ENCODE measurements at places on chromosomes 1 and 21.

GRCh38 chr1:28246427-28246832 is 10.5 kb downstream of the ATP5IF1 start:
- DNase-seq, result no peak

GRCh38 chr1:35554266-35555211 is 2.7 kb downstream of the KIAA0319L start:
- no peak for DNase-seq

- peak; percentile 78 for DNase-seq
Measured at GRCh38 chr1:155174324-155175280, 953 bp downstream of the TRIM46 start.

DNA sequence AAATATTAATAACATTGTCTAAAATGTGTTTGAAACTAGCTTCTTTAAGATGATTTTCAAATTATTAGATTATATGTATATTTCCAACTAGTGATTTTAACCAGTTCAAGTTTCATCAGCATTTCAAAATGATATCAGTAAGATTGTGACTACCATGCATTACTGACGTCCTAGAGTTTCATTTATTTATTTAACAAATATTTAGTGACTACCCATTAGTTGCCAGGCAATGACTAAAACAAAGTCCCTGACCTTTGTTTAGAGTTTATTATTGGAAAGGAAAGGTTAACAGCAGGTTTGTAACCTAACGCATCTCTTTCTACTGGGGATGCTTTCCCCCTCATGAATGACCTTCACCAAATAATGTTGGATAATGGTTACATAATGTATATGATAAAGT is 7.6 kb upstream of the C4BPB start:
- DNase-seq, result no peak

GRCh38 chr21:31416465-31416864 is 72.4 kb upstream of the TIAM1 start:
- DNase-seq, result no peak

DNA sequence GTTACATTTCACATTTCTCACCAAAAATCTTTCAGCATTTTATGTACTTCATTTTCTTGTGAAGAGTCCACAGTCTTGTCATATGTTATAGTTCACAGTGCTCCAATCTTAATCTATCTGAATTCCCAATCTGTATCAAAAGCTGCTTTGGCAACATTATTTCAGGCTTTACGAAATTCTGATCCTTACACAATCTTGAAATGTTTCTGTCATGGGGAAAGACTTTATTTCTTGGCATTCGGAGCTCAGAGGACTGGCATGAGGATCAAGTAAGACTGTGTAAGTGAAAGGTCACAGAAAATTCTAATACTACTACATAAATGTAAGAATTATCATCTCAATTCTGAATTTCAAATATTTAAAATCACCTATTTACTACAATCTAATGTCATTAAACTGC is 2.0 kb downstream of the USP33 start:
- no peak for DNase-seq

GRCh38 chr1:18256282-18257235 is 149.0 kb downstream of the IGSF21 start:
- DNase-seq, result no peak

GRCh38 chr1:87108814-87109411 is 194.5 kb downstream of the HS2ST1 start:
- DNase-seq, result no peak

DNA sequence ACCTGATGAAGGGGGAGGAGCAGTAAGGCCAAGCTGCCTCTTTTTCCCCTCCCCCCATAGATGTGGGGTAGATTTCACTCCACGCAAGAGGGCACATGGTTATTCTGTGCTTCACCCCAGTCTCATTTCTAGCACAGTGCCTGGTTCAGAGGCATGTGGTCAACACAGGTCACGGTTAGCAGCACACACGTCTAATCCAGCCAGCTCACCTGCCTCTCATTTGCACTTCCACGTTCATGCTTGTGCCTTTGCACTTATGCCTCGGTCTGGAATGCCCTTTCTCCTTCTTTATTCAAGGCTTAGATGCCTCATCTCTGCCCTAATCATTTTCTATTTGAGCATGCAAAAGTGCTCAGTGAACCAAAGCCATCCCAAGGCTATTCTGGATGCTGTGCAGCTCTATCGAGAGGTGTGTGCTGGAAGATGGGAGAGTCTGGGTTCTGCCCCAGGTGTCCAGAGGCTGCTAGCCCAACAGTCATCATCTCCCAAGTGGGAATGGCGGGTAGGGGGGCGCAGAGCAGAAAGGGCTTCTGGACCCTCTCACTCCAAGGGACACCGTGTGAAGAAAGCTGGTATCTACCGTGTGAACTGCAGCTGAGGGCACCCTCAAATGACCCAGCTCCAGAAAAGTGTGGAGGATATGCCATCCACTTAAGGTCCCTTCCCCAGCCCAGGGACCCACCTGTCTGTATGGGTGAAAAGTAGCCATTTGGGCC is 2.1 kb upstream of the A3GALT2 start:
- DNase-seq, result no peak

DNA sequence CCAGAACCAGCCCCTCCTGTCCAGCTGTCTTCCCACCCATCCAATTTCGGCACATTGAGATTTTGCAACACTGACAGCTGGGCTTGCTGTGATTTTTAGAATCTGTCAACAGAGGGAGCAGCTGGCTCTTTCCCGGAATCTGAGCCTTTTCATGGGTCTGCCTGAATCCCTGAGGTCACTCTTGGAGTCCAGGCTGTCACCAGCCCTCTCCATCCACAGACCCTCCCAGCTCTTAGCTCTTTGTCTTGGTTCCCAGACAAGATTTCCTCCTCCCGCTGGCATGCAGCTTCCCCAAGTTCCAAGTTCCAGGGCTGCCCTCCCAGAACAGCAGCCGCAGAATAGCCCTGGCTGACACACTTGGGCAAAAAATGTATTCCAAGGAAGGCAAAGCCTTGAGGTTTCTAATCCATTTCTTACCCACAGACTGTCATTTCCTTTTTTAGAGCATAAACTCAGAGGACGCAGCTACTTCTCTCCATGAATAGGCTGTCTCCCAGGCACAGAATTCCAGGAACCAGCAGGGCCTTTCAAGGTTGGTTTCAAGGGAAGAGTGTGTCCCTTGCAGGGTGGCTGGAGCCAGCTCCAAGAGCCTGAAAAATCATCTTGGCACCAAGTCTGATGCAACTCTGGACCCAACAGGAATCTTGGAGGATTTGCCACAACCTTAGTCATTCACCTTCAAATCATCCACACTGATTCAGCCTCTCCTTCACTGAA is 7.1 kb upstream of the TMEM61 start:
- DNase-seq, result no peak

DNA sequence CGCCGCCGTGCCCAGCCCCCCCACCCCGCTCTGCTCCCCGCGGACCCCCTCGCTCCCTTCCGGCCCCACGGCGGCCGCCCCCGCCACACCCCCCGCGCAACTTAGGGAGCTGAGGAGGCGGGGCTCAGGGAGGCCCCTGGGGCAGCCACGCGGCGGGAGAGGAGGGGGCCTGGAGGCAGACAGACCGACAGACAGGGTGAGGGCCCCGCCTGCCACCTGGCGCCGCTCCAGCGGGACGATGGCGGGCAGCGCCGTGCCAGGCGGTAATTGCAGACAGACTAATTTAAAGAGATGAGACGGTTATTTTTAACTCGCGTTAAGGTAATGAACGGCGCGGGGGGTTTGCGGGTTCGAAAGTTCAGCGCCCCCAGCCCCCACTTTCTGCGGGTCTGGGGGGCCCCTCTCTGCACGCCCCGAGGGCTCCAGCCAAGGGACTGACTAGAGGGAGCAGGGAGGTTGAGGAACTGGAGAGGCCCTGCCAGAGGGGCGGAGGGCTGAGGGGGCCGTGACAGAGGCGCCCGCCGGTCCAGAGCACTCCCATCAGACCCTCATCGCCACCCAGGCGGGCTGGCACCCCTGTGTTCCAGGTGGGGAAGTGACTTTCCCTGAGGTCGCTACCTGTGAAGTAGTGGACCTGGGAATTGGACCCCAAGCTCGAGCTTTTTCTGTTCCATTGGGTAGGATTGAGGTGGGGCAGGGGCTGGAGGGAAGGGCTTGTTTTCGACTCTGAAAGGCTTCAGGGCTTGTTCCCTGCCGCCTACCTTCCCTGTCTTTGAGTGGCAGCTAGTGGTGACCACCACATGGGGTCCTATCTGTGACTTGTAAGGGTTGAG is 5.4 kb downstream of the FOXO6 start:
- DNase-seq, result peak; percentile 74

DNA sequence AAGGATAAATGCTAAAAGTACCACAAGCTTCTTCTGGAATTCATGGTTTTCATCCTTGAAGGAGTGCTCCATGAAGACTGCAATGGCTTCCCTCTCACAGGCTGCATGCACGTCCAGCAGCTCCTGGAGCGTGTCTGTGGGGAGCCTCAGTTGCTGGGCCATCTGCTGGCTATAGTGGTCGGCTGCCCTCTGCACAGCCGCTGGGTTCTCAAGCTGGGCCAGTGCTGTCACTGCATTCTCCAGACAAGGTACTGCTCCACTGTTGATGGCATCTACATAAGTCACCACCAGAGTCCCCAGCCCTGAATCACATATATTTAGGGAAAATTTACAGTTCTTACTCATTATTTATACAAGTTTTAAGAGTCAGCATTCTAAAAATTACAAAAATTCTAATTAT is 8.7 kb downstream of the GBP4 start:
- DNase-seq, result no peak

DNA sequence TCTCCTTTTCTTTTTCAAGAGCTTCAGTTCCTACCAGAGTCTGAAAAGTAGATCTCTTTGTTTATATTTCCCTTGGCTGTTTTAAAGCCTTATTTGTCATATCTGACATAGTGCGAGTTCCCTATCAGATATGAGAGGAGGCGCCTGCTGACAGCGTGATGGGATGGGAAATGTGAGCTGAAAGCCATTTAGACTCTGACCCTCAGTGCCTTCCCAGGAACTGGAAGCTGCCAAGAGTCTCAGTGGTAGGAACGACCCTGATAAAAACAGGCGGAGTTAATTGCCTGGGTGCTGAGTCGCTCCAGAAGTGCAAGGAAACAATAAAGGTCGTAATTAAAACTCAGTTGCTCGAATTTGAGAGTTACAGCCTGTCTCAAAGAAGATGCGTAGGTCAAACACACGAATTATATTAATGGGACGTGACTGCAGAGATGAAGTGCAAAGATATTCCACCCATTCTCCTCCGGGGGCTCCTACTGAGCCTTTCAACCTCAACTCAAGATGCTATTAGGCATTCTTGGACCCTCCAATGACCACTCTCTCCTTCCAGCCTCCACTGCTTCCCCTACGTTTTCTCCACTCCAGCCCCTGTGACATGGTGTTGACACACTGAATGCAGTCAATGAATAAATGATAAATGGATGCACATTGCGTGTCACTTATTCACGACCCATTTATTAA is 84.6 kb downstream of the KAZN start:
- no peak for DNase-seq

DNA sequence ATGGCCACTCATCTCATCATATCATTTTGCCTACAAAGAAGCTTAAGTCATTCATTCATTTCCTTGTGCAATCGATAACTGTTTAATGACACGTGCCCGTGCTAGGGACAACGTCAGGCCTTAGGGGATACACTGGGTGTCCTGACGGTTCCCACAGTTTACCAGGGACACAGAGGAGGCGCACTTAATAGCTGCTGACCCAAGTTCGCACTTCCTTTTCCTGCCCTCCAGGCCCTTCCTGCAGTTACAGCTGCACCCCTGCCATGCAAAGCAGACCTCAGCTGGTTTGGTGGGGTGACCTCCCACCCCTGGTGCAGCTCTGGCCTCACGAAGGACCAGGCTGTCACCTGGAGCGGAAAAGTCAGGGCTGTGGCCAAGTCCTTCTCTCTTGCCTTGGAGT is 4.2 kb downstream of the SPATA21 start:
- no peak for DNase-seq

GRCh38 chr1:5975133-5975880 is 16.9 kb downstream of the NPHP4 start:
- peak; percentile 66 for DNase-seq

DNA sequence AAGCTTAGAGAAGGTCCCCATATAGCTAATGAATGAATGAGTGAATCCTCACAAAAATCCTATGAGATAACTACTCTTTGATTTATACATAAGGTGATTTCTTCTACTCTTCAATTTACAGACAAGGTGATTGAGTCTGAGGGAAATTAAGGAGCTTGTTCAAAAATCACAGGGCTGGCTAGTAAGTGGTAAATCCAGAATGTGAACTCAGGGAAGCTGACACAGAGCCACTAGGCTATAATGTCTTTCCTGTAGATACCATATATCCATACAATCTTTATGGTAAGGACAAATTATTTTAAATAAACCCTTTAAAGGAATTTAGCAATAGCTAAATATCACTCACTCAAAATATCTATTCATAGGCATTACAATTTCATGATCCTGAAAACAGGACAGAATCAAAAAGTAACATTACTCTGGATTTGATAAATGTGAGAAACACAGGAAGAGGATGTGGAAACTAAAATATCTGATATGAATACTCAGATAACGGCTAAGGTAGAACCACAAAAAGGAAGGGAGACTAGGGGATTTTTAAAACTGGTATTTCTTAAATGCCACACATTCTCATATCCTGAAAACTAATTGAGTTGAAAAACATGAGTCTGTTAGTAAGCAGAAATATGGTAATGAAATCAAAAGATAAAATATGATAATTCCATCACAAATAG is 108.2 kb downstream of the NBPF12 start:
- no peak for DNase-seq

DNA sequence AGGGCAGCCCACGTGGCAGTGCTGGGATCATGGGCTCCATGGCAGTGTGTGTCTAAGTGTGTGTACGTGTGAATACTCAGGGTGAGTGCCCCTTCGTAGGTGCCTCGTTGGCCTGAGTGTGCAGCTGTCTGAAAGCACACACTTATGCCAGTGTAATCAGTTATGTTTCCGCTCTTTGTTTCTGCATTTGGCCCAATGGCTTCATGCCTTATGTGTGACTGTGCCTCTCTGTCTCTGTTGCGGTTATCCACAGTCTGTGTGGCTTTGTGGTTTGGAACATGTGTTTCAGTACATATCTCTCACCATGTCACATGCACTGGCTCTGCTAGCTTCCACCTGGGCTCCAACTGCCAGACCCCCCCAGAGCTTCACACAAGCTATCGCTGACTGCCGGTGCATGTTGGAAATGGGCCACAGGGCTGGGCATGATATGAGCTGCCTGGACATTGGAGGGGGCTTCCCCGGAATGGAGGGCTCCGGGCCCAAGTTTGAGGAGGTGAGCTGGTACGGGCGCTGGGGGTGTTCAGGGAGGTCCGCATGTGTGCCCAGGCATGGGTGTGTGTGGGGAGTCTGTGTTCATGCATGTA is 70.3 kb upstream of the TINAGL1 start:
- peak; percentile 60 for DNase-seq

DNA sequence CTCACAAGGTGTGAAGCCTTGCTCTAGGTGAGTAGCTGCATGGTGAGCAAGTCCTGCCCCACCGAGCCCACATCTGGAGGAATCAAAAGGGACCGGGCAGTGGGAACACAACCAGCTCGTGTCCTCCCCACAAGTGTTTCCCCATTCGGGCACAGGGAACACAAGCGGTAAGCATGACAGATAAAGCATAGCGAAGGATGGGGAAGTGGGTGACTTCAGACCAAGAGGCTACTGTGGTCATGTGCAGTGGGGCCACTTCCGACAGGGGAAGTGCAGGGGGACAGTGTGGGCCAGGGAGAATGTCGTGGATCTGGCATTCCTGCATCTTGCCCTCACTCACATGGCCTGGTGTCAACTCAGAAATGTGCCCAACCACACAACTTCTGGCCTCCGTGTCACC is 306.2 kb downstream of the FAM72C start:
- no peak for DNase-seq

- DNase-seq, result no peak
Measured at GRCh38 chr1:79790950-79791349, 784.4 kb upstream of the ADGRL4 start.

- peak; percentile 63 for DNase-seq
Measured at GRCh38 chr1:155175927-155176371, 2.3 kb downstream of the TRIM46 start.

GRCh38 chr1:17053086-17053684 is 647 bp downstream of the SDHB start:
- DNase-seq, result no peak
